Iris pigment epithelial cell (primary cell): ENCODE measurements at places on chromosomes 5 and 9.
A peak's percentile ranks its signal among the peaks of the same experiment; 100 is the strongest.

- peak; percentile 78 for DNase-seq
Measured at GRCh38 chr9:113541019-113541900, 77.7 kb downstream of the RGS3 start.

DNA sequence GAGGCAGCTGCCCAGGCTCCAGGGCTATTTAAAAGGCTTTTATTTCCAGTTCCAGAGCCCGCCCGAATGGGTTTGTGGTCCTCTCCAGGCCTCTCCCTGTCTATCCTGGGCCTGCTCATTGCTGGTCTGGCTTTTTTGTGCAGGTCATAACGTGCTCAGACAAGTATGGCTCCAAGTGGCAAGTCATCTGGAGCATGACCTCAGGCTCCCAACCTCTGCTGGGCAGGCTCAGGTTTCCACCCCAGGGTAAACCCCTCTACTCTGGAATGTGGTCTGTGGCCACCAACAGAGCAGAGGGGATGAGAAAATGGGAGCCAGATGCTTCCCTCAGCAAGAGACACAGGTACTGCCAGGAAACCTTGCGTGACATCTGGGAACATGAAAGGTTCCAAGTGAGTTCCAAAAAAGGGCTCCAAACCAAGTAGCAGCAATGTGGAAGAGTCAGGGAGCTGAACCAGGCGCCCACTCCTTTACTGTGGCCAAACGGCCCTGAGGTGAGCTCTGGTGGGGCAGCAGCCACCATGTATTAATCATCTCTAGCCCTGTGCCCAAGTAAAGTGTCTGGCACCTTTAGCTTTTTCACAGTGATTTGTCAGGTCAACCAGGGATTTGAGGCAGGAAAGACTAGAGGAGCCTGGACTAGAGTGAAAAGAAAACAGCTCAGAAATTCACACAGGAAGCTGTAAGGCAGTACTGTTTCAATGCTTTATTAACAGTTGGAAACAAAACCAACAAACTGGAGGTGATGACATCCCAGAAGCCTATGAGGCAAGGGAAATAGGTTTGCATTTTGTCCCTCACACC, 25.7 kb downstream of the PCDHGC5 start:
- DNase-seq: peak; percentile 34

GRCh38 chr5:141861194-141861593, 17.0 kb downstream of the PCDH1 start:
- no peak for DNase-seq

DNA sequence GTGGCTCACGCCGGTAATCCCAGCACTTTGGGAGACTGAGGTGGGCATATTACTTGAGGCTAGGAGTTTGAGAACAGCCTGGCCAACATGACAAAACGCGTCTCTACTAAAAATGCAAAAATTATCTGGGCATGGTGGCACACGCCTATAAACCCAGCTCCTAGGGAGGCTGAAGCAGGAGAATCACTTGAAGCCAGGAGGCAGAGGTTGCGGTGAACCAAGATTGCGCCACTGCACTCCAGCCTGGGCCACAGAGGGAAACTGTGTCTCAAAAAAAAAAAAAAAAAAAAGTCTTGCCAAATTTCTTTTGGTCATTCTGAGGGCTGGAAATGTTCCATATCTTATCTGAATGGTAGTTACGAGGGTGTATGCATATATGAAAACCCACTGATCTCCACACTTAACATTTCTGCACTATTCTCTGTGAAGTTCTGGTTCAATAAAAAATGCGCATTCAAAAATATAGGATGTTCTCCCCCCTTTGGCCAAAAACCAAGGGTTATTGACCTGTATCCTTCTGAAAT, 13.5 kb upstream of the NIPAL4 start:
- no peak for DNase-seq

GRCh38 chr9:38018958-38019602, 49.9 kb downstream of the SHB start:
- DNase-seq: peak; percentile 89

- DNase-seq: no peak
Measured at GRCh38 chr5:6849316-6850105, 136.3 kb downstream of the TENT4A start.

DNA sequence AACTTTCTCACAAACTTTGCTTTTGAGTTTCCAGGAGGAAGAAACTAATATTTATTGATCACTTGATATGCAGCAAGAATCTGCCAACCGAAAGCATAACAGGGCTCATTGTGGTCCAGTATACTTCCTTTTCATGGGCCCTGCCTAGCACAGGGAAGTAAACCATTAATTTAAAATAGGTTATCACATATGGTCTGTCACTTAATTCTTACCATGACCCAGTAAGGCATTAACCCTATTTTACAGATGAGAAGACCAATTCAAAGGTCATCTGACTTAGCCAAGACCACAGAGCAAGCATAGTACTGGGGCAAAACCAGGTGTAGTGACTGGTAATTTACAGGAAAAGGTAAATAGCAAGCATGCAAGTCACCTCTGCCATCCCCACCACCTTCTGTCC, 336.9 kb upstream of the DMAC1 start:
- no peak for DNase-seq

DNA sequence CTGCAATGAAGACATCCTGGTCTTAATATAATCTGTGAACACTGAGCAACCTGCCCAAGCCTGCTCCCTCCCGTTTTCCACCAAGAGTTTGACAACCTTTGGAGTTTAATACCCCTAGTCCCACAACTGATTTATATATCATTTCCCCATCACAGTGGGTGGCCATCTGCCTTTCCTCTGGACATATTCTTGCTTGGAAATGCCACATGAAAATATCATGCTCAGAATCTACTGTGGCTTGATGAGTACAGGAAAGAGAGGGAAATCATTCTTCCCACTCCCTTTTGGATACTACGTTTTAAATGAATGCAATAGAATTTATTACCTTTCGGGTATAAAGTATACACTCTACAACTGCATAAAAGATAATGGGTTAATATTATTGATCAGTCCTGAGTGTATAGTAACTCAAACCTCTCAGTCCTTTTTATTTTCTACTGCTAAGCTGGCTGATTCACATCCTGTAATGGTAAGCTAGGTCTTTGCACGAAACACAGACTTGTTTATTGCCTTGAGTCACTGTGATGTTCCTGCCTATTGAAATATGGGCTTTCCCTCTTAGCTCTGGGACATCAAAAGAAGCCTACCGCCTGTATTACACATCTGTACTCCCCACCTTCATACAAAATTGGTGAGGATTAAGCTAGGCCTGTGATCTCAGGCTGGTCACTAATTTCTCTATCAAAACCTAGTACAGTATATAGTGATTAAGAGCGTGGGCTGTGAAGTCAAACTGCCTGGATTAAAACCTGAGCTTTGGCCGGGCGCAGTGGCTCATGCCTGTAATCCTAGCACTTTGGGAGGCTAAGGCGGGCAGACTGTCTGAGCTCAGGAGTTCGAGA, 67.6 kb upstream of the NR5A1 start:
- DNase-seq: peak; percentile 84

DNA sequence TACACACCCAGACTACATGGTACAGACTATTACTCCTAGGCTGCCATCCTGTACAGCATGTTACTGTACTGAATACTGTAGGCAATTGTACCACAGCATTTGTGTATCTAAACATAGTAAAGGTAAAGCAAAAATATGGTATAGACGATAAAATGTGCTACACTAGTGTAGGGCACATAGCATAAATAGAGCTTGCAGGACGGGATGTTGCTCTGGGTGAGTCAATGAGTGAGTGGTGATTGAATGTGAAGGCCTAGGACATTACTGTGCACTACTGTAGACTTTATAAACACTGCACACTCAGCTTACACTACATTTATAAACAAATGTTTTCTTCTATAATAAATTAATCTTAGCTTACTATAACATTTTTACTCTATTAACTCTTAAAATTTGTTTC, 25.6 kb downstream of the ANKRD55 start:
- peak; percentile 72 for DNase-seq

DNA sequence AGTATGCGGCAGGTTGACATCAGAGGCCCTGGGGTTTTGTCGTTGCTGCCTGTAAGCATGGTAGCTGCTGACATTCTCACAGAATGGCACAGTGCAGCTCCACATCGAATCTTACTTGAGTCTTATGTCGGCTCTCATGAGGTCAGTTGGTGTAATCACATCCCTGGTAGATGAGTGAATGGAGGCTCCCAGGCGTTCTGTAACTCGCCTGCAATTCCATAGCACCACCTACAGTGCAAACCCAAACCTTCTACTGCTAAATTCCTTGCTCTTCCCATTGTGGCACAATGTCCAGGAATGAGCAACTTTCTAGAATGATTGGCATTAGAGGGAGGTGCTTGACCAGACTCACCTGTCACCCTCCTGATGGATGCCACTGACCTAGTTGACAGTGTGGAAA, 578.4 kb downstream of the CCDC171 start:
- DNase-seq: peak; percentile 85

GRCh38 chr5:99879791-99880511, 655.2 kb upstream of the FAM174A start:
- no peak for DNase-seq

GRCh38 chr5:66551338-66551737, 44.9 kb upstream of the MAST4 start:
- DNase-seq: no peak

GRCh38 chr5:146007989-146008388, 71.6 kb downstream of the SH3RF2 start:
- no peak for DNase-seq

- DNase-seq: peak; percentile 87
Measured at GRCh38 chr9:128892221-128892921, 10.4 kb downstream of the LRRC8A start.

GRCh38 chr9:117335837-117336433, 78.9 kb downstream of the ASTN2 start:
- DNase-seq: no peak

- peak; percentile 55 for DNase-seq
Measured at GRCh38 chr9:131960311-131960710, 119.4 kb downstream of the MED27 start.

GRCh38 chr5:53749621-53750020, 189.2 kb downstream of the NDUFS4 start:
- DNase-seq: no peak

- DNase-seq: no peak
Measured at GRCh38 chr9:120929229-120929791, 2.7 kb upstream of the TRAF1 start.

DNA sequence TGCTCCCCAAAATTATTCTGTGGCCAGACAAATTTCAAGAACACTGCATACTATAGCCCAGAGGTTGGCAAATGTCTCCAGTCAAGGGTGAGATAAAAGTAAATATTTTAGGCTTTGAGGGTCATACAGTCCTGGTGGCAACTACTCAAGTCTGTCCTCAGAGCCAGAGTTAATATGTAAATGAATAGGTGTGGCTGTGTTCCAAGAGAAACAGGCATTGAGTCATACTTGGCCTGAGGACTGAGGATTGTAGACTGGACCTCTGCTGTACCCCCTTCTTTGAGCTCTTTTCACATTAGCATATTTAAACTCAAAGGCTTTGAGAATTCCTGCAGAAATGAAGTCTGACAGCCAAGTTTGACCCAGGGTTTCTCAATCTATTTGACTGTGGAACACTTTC, 129.2 kb upstream of the PTCH1 start:
- peak; percentile 34 for DNase-seq

- DNase-seq: peak; percentile 76
Measured at GRCh38 chr5:14399054-14399692, 182.4 kb upstream of the OTULINL start.

DNA sequence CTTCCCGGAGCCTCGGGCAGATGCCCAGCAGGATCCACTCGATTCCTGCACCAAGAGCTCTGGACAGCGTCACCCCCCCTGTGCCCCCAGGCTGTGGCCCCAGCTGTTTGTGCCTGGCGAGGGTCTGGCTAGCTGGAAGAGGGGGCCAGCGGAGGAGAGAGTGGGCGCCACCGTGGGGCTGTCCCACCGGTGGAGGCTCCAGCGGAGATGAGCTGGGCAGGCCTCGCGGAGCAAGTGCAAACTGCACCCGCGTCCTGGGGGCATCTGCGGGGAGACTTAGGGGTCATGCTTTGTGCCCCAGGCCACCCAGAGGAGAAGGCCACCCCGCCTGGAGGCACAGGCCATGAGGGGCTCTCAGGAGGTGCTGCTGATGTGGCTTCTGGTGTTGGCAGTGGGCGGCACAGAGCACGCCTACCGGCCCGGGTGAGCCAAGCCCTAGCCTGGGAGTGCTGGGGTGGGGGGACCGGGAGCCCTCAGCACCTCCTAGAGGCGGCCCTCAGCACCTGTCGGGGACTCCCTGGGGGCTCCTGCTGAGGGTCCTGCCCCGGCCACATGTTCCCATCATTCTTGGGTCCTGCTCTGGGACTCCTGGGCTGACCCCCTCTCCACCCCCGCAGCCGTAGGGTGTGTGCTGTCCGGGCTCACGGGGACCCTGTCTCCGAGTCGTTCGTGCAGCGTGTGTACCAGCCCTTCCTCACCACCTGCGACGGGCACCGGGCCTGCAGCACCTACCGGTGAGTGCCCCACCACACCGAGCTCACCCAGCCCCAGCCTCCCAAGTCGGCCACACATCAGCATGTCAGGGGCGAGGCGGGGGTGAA, 5.4 kb downstream of the EGFL7 start:
- DNase-seq: no peak

- no peak for DNase-seq
Measured at GRCh38 chr5:93571114-93571949, 9.7 kb downstream of the NR2F1-AS1 start.

DNA sequence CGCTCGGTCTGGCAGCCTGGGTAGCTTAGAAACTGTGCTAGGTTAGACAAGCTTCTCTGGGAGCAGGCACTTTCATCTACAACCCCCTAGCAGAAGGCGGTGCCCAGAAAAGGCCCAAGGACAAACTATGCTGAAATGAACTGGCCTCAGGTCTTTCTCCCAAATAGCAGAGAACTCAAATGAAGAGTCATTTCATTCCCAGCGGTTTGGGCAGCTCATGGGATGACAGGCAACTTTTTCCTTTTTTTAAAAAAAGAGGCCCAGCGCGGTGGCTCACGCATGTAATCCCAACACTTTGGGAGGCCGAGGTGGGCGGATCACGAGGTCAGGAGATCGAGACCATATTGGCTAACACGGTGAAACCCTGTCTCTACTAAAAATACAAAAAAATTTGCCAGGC, 2.5 kb downstream of the RAPGEF1 start:
- no peak for DNase-seq

DNA sequence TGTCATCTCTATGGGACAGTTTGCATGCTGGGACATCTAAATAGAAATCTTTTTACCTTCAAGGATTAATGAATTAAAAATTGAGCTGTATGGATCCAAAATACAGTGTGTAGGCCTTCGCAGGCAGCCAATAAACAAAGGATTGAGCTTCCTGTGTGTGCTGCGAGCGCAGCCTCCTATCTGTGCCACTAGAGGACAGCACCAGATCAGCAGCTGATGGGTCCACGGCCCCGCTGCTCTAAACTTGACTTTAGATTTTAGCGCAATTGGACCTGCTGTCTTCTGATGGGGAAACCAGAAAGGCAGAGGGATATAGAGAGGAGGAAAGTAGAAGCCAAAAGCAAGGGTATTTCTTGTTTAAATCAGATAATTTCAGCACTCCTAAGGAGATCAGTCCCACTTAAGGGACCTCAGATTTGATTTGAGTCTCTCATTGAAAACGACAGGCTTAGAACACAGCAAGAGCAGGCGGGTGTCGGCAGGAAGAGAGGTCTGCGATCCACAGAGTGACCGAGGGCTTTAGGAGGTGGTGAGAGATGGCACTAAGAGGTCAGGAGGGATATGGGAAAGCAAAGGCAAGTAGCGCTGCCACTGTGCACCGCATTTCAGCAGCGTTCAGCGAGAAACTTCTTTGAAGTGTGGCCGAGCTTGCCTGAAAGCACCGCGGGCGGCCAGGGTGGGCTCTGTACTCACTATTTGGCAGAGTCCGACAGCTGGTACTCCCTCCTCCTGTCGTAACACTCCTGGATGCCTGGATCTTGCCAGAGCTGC, 214.3 kb downstream of the GNA14 start:
- DNase-seq: peak; percentile 78

GRCh38 chr5:93831449-93831848, 90.0 kb upstream of the POU5F2 start:
- peak; percentile 92 for DNase-seq
